ENCODE measurements at places on chromosomes 5 and 9. TPM values are rescaled to one million over a fixed set of nuclear protein-coding genes. Genes with fewer than 3 reads are reported as not detected.

DNA sequence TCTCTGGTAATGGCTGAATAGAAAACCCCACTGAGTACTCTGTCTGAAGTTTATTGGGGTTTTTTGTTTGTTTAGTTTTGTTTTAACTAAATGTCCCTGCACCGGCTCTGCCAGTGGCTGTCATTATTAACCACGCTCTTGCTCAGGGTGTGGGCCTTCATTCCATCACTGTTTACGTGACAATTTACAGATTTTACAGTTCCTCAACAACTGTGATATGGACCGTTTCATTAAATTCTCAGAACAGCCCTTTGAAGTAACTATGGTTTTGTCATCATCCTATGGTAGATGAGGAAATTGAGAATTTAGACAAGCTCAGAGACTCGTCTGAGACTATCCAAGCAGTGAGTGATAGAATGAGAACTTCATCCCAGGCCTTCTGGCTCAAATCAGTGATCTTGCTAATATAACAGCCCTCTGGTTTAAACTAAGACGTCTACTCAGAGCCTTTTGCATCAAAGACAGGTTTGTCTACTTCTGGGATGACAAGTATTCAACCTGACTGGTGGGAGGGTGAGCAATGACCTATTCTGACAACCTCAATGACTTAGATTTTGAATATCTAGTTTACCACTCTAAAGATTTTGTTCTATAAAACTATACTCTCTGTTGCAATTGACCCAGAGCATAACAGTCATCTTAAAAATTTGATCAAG, 77.3 kb upstream of the MAP3K1 start:
- no peaks in the 10 kb centered on the region for H3K36me3 ChIP-seq
- H3K27me3 ChIP-seq: no peaks in the 10 kb centered on the region
- H3K4me1 ChIP-seq: peaks cover 18% of the 10 kb centered on the region
- no peak overlapping the region for H3K4me3 ChIP-seq
- DNase-seq: no peak
- H3K27ac ChIP-seq: no peak overlapping the region

DNA sequence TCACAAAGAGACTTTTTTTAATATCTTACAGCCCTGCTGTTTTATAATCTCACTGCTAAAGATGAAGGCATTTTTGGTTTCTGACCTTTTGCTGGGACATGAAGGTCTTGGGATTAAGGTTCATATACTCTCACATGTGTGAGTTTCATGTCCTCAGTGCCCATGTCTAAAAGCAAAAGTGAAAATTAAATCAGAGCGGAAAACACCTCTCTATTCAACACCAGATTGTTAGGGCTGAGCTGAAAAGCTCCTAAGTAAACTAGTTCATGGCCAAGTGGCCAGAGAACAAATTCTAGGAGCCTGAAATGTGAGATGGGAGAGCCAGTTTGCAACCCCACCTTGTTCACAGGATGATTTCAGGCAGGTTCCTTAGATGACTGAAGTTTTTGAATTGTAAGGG, 110.9 kb downstream of the GRIA1 start:
- no peak for DNase-seq
- no peaks in the 10 kb centered on the region for H3K4me1 ChIP-seq
- no peak overlapping the region for H3K4me3 ChIP-seq
- no peaks in the 10 kb centered on the region for H3K36me3 ChIP-seq
- H3K27ac ChIP-seq: no peak overlapping the region
- H3K27me3 ChIP-seq: no peaks in the 10 kb centered on the region

DNA sequence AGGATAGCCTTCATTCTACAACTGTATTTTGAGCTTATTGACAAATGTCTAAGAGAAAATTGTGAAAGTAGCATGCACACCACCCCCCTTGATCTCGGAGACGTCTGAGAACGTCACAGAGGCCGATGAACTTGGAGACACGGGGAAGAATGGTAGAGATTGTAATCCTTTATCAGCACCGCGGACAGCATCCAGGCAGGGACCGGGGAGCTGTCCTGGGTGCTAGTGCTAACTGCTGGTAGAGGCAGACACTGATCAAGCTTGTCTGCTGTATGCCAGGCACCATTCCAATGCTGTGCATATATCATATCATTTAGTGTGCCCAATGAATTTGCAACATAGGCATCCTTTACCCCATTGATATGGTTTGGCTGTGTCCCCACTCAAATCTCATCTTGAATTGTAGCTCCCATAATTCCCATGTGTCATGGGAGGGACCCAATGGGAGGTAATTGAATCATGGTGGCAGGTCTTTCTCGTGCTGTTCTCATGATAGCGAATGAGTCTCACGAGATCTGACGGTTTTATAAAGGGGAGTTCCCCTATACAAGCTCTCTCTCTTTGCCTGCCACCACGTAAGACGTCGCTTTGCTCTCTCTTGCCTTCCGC, 98.8 kb downstream of the LHX2 start:
- H3K27ac ChIP-seq: no peak overlapping the region
- no peaks in the 10 kb centered on the region for H3K4me1 ChIP-seq
- no peak overlapping the region for H3K4me3 ChIP-seq
- H3K27me3 ChIP-seq: no peaks in the 10 kb centered on the region
- DNase-seq: no peak

- no peaks in the 10 kb centered on the region for H3K36me3 ChIP-seq
- H3K27me3 ChIP-seq: no peaks in the 10 kb centered on the region
- no peak for DNase-seq
- H3K4me1 ChIP-seq: no peaks in the 10 kb centered on the region
These were observed 8.5 kb downstream of the FBP1 start for GRCh38 chr9:94630833-94631232.

DNA sequence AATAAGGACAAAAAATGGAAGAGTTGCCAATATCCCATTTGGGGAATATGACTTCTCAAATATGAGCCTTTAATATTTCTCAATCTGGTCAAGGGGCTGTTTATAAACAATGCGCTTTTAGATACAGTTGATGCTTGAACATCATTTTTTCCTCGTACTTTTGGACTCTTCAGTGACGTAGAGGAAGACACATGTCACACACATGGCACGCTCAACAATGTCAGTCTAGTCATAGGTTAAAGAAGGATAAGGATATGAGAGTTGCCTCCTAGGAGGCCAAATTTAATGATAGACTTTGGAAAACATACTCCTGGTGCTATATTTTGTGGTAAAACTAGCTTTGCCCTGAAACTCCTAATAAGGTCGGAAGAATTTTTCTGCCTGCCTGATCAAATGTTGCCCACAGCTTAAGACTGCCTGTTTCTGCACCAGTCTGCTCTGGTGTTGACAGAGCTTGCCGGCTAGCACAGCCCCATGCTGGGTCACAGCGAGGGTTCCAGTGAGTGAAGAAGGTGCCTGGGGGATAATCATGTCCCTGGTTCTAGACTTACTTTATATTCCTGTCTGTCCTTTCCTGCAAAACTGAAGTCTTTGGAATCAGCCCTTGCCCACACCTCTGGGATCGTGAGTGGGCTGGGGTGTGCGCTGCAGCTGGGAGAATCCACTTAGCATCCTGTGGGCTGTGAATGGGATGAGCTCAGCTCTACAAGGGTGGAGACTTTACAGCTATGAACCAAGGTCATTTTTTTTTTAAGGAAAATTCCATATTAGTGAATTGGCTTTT, 230.8 kb upstream of the IRX4 start:
- H3K27me3 ChIP-seq: no peaks in the 10 kb centered on the region
- no peaks in the 10 kb centered on the region for H3K36me3 ChIP-seq
- H3K4me1 ChIP-seq: no peaks in the 10 kb centered on the region
- no peak overlapping the region for H3K4me3 ChIP-seq

GRCh38 chr9:127943731-127944144, 6.1 kb upstream of the DPM2 start:
- peak; percentile 94 for DNase-seq
- no peak overlapping the region for H3K4me3 ChIP-seq
- H3K4me1 ChIP-seq: peaks cover 51% of the 10 kb centered on the region
- H3K27ac ChIP-seq: peak overlapping the region; percentile 38
- H3K36me3 ChIP-seq: peaks cover 25% of the 10 kb centered on the region
- no peaks in the 10 kb centered on the region for H3K27me3 ChIP-seq

- H3K36me3 ChIP-seq: no peaks in the 10 kb centered on the region
- no peaks in the 10 kb centered on the region for H3K27me3 ChIP-seq
- no peak overlapping the region for H3K4me3 ChIP-seq
These were observed 458.2 kb downstream of the GADD45G start for GRCh38 chr9:90062982-90063381.

DNA sequence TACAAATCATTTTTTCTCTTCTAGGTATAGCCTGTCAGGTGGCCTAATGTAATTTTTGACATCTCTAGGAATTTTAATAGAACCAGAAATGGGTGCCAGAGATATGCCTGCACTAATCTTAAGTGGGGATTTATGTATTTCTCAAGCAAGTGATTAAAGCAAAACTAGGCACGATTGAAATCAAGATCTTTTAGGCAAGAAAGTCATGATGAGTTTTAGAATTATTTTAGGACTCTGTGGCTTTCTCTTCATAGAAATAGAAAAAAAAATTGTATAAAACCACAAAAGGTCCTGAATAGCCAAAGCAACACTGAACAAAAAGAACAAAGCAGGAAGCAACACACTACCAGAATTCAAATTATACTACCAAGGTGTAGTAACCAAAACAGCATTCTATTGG, 952 bp upstream of the AMACR start:
- H3K27me3 ChIP-seq: no peaks in the 10 kb centered on the region
- peaks cover 31% of the 10 kb centered on the region for H3K4me1 ChIP-seq
- H3K36me3 ChIP-seq: no peaks in the 10 kb centered on the region
- DNase-seq: no peak
- peak overlapping the region; percentile 69 for H3K4me3 ChIP-seq

DNA sequence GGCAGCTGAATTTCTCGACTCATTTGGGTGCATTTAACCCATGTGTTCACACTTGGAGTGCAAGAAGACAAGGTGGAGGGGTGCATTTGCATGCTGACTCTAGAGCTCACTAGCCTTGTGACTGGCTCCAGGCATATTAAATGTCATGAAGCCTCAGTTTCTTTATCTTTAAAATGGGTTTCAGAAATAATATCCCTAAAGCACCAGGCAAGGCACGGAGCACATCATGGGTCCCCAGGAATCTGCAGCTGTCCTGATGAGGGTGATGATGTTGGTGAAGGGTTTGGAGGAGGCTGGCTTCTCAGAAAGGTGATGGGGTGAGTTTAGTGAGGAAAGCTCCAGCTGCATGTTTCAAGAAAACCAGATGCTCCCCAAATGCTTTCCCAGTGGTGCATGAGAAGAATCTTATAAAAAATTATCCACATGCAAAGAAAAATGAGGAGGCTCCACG, 14.8 kb downstream of the STC2 start:
- H3K4me1 ChIP-seq: peaks cover 54% of the 10 kb centered on the region
- H3K27me3 ChIP-seq: no peaks in the 10 kb centered on the region
- no peak overlapping the region for H3K27ac ChIP-seq
- peaks cover 11% of the 10 kb centered on the region for H3K36me3 ChIP-seq

- no peak for DNase-seq
- no peak overlapping the region for H3K4me3 ChIP-seq
- H3K27ac ChIP-seq: no peak overlapping the region
- H3K27me3 ChIP-seq: no peaks in the 10 kb centered on the region
These were observed 208.6 kb upstream of the ANKH start for GRCh38 chr5:15080219-15080618.

DNA sequence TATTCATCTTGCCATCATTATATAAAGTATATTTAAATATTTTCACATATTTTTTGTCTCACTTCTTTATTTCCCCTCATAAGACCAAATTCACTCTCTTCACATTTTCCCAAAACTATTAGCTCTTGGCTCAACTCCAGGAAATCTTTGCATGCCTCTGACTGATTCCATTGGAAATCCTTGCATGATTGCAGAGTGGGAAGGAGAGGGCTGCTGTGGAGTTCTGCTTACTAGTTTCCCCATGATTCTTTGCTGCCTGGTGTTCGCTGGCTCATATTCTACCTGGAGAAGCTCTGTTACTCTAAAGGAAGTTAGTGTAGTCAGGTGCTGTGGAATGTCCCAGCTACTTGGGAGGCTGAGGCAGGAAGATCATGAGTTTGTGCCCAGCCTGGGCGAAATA, 41.9 kb downstream of the LIX1 start:
- peak; percentile 39 for DNase-seq
- no peaks in the 10 kb centered on the region for H3K36me3 ChIP-seq
- peaks cover 16% of the 10 kb centered on the region for H3K4me1 ChIP-seq
- no peak overlapping the region for H3K4me3 ChIP-seq

PPP2R2B gene
- total RNA-seq: 2.4 TPM

DNA sequence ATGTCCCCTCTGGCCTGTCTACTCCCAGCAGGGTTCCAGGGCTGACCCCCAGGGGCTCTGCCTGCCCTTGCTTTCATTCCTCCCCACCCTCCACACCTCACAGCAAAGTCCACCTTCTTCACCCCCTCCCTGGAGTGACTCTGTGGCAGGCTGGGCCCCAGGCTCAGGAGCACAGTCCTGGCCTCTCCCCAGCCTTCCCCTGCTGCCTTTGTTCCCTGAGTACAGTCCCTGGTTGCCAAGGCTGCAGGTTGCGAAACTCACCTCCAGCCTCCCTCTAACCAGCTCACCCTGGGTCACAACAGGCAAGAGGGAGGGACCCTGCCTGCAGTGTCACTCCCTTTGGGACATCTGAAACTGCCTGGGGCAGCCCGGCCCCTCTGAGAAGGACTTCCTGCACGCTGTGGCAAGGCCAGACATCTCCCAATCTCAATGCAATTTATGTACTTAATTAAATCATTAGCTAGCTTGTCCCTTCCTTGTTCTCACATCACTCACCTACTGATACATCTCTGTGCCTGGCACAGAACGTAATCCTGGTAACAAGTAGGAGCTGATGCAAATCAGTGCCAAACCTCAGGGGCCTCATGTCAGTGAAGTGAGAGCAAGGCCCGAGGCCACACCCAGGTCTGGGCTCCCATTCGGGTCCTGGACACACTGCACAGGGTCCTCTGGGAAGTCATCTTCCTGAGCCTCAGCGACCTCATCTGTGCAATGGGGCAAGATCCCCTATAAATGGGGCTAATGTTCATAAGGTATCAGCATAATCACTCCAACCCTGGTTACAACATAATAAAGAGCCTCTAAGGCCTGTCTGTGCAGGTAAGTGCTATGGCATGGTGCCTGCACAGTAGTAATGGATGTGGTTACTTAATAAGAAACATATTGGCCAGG, 27.3 kb upstream of the TRIM14 start:
- H3K4me1 ChIP-seq: no peaks in the 10 kb centered on the region
- no peak overlapping the region for H3K27ac ChIP-seq
- DNase-seq: no peak
- H3K4me3 ChIP-seq: no peak overlapping the region
- H3K36me3 ChIP-seq: no peaks in the 10 kb centered on the region

GRCh38 chr5:105430516-105430915, 1867.9 kb upstream of the NUDT12 start:
- no peak overlapping the region for H3K27ac ChIP-seq
- no peak for DNase-seq
- no peaks in the 10 kb centered on the region for H3K36me3 ChIP-seq
- no peaks in the 10 kb centered on the region for H3K4me1 ChIP-seq
- no peaks in the 10 kb centered on the region for H3K27me3 ChIP-seq

- peaks cover 9% of the 10 kb centered on the region for H3K4me1 ChIP-seq
- H3K4me3 ChIP-seq: no peak overlapping the region
- H3K27ac ChIP-seq: peak overlapping the region; percentile 23
- peaks cover 45% of the 10 kb centered on the region for H3K36me3 ChIP-seq
- H3K27me3 ChIP-seq: no peaks in the 10 kb centered on the region
- DNase-seq: no peak
These were observed 5.9 kb downstream of the PNPLA7 start for GRCh38 chr9:137544176-137544760.

- no peaks in the 10 kb centered on the region for H3K36me3 ChIP-seq
- no peaks in the 10 kb centered on the region for H3K27me3 ChIP-seq
- no peak for DNase-seq
- H3K4me1 ChIP-seq: peaks cover 18% of the 10 kb centered on the region
- no peak overlapping the region for H3K4me3 ChIP-seq
- no peak overlapping the region for H3K27ac ChIP-seq
These were observed 288.2 kb upstream of the MAP3K1 start for GRCh38 chr5:56527174-56527573.

CRB2 gene
- total RNA-seq: not detected
